Cardiac muscle cell (in vitro differentiated cells and primary cell): ENCODE measurements at places on chromosomes 4 and X. TPM values are rescaled to one million over a fixed set of nuclear protein-coding genes. Genes with fewer than 3 reads are reported as not detected.

DNA sequence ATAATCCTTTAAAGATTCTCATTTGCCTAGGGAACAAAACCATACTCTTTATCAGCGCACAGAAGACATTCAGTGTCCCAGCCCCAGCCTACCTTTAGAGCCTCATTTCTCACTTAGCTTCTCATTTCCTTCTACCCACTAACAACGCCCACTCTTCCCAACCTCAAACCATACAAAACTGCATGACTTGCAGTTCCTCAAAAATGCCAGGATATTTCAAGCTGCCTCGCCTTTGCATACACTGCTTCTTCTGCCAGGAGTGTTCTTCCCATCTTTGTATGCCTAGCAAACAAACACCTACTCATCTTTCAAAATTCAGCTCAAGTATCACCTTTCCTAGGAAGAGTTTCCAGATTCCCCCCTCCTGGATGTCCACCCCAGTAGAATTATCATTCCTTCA is 129.9 kb upstream of the ADGRL3 start:
- H3K27me3 ChIP-seq: no peaks in the 10 kb centered on the region
- DNase-seq: no peak
- H3K4me1 ChIP-seq: no peaks in the 10 kb centered on the region
- H3K27ac ChIP-seq: no peak overlapping the region

- DNase-seq: no peak
- H3K4me1 ChIP-seq: no peaks in the 10 kb centered on the region
- H3K4me3 ChIP-seq: no peak overlapping the region
- no peak overlapping the region for H3K27ac ChIP-seq
- H3K27me3 ChIP-seq: peaks cover 30% of the 10 kb centered on the region
- no peaks in the 10 kb centered on the region for H3K36me3 ChIP-seq
Measured at GRCh38 chrX:110675886-110676285, 119.7 kb downstream of the CHRDL1 start.

- H3K36me3 ChIP-seq: no peaks in the 10 kb centered on the region
- H3K4me3 ChIP-seq: no peak overlapping the region
- no peak overlapping the region for H3K27ac ChIP-seq
Measured at GRCh38 chrX:14941301-14941700, 68.1 kb downstream of the MOSPD2 start.

DNA sequence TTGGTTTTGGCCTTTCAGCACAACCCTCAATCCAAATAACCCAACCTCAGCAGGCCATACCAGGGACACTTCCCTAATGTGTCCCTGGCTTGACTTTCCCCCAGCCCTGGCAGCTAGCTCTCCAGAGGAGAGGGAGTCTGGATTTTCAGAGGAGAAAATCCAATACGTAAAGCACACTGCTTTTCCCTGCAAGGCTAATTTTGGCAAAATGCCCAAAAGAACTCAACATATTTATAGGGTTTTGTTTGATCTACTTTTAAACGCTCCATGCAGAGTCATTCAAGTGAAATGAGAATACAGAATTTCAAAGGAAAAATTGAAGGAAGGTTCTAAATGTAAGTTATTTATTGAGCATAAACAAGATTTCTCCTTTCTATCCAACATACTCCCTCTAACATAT is 167.2 kb downstream of the SH3KBP1 start:
- H3K36me3 ChIP-seq: no peaks in the 10 kb centered on the region
- H3K27ac ChIP-seq: no peak overlapping the region
- peak; percentile 33 for DNase-seq
- no peaks in the 10 kb centered on the region for H3K27me3 ChIP-seq

DNA sequence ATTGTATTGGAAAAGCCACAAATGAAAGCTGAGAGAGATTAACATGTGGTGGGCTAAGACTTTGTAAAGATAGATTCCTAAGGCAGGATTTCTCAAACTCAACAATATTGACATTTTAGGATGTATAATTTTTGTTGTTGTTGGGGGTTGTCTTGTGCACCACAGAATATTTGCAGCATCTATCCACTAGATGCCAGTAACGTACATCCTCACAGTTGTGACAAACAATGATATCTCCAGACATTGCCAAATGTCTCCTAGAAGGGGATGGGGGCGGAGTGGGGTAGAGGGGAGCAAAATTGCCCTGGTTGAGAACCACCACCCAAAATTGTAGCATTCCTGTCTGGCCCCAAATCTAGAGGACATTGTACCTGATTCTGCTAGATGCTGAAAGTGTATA is 14.7 kb upstream of the CBR4 start:
- no peak overlapping the region for H3K4me3 ChIP-seq
- H3K36me3 ChIP-seq: no peaks in the 10 kb centered on the region
- H3K4me1 ChIP-seq: no peaks in the 10 kb centered on the region
- H3K27ac ChIP-seq: no peak overlapping the region
- peak; percentile 23 for DNase-seq
- no peaks in the 10 kb centered on the region for H3K27me3 ChIP-seq

DNA sequence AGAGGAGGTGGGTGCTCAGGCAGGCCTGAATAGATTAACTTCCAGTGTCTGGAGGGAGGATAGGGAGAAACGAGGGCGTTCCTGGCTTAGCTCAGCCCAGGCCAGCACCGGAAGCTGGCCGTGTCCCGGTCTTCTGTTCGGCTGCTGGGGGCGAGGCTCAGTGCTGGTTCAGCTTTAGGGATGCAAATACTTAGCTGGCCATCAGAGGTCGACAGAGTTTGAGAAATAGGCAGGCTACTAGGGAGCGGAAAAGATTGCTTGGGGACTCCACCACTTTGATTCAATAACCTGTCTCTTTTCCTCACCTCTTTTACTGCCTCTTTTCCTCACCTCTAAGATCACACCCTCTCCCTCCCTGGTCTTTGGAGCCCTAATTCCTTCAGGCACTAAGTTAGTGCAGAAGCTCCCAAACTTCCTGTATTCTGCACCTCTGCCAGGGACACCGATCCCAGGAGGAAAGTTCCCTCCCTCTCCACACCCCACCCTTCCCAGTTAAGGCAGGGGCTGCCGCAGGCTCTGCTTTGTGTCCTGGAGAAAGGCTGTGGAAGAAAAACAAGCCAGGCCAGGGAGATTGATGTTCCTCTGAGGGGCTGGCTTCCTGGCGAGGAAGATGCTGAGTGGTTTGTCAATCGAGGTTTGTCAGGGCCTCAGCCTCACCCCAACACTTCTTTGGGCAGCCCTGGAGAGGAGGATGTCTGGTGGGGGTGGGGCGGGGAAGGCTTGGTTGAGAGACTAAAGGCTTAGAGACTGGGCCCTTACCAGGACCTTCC is 6.0 kb upstream of the EFNB1 start:
- H3K36me3 ChIP-seq: no peaks in the 10 kb centered on the region

GRCh38 chr4:3869661-3870566 is 103.7 kb downstream of the ADRA2C start:
- peaks cover 60% of the 10 kb centered on the region for H3K27me3 ChIP-seq
- no peaks in the 10 kb centered on the region for H3K4me1 ChIP-seq
- H3K36me3 ChIP-seq: no peaks in the 10 kb centered on the region

DNA sequence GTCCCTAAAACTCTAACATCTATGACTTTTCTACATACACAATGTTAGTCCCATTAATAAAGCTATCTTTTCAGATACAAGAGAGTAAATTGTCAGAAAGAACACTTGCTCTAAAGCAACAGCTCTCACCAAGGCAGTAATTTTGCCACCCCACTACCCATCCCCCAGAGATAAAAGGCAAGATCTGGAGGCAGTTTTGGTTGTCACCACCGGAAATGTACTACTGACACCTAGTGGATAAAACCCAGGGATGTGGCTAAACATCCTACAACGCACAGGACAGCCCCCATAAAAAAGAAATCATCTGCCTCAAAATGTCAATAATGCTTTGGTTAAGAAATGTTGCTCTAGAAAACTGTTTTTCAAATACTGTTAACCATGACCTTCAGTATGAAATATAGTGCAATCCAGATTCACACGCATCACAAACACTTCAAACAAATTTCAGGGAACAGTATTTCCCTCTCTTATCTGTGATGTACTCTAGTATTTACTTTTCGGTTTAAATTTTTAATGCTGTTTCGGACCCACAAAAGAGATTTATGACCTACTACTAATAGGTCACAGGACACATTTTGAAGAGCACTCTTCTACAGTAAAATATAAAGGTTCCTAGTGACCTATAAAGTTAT is 5.1 kb downstream of the FBXL5 start:
- peak; percentile 69 for DNase-seq
- H3K27me3 ChIP-seq: no peaks in the 10 kb centered on the region
- H3K36me3 ChIP-seq: no peaks in the 10 kb centered on the region
- no peak overlapping the region for H3K27ac ChIP-seq
- H3K4me3 ChIP-seq: no peak overlapping the region

Gene DDX53
- total RNA-seq: not detected in 2 replicates

Gene SPANXN3
- total RNA-seq: not detected in 2 replicates

Gene HAUS3
- total RNA-seq: 9.2 and 15.2 TPM in 2 replicates

Gene FNIP2
- total RNA-seq: 45.1 and 74.4 TPM in 2 replicates

Gene TMEM33
- 18.9 and 25.2 TPM in 2 replicates for total RNA-seq

Gene ADAMTS3
- total RNA-seq: 11.4 and 14.7 TPM in 2 replicates
